Kasumi-1 (cell line): ENCODE measurements at places on chromosomes 4 and X.

DNA sequence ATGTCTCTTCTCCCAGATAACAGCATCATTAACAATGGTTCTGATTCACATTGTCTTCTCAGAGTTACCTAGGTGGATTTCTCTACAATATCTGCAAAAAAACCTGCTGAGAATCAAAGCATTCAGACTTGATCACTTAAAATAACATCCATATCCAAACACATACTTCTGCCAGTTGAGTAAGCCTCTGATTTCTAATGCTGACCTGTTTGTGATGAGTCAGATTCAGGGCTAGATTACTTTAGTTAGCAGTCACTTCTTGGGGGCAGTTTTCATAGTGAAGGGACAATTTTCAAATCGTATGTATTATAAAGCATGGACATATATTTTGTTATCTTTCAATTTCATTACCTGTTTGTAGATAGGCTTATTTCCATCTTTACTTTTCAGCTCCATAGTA is 35.5 kb downstream of the CCNI start:
- DNase-seq = no peak

- peak; percentile 4 for DNase-seq
Observed at GRCh38 chrX:49892542-49892941, 13.3 kb downstream of the USP27X start.

- no peak for DNase-seq
Observed at GRCh38 chrX:98523026-98523425, 1639.3 kb downstream of the RPA4 start.

GRCh38 chrX:115650916-115651315 is 89.9 kb downstream of the PLS3 start:
- DNase-seq = peak; percentile 38

GRCh38 chrX:17994429-17994828 is 133.3 kb upstream of the RAI2 start:
- no peak for DNase-seq

- peak; percentile 39 for DNase-seq
Observed at GRCh38 chr4:112560084-112560483, 44.1 kb upstream of the NEUROG2 start.

GRCh38 chr4:54066718-54067129 is 2.3 kb upstream of the CHIC2 start:
- DNase-seq = peak; percentile 62
